ENCODE measurements at places on chromosomes 6 and 20.

GRCh38 chr6:49205526-49205925 lies 257.5 kb downstream of the MMUT start:
- DNase-seq, result no peak

- DNase-seq, result no peak
These were observed 72.1 kb downstream of the MAP3K5 start for GRCh38 chr6:136720045-136720770.

GRCh38 chr20:58054780-58055373 lies 173.6 kb downstream of the ANKRD60 start:
- no peak for DNase-seq

GRCh38 chr6:126788861-126789365 lies 329.6 kb upstream of the RSPO3 start:
- no peak for DNase-seq

DNA sequence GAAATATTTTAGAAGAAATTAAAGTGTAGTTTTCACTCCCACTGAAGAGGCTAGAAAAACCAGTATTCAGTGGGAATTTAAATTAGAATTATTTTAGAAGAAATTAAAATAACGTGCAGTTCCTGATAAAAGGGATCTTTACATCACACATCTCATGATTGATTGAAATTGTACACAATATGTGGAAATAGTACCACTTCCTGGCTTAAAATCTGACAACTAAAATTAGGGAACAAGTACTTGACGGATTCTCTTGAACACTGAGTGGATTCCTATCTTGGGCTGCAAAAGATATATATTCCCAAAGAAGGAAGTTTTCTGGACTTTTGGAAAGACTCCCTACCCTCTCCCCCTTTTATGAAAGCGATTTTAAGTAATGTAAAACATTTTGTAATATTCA lies 14.6 kb upstream of the MTCL3 start:
- no peak for DNase-seq

GRCh38 chr20:3716195-3716834 lies 3.9 kb upstream of the SIGLEC1 start:
- DNase-seq, result no peak

DNA sequence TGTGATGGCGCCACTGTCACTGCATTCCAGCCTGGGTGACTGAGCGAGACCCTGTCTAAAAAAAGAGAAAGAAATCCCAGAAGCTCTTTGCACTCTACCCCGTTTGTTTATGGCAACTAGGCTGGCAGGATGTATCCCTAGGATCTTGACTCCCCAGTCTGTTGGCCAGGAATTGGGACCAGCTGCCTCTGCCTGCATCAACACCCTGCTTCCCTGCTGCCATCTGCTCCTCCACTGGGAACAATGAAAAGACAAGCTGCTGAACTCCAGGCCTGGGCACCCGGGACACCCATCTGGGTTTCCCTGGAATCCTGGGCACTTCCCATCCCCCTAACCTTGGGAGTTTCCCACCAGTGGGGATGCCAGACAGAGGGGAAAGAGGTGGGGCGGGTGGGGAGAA lies 64.9 kb downstream of the CPNE5 start:
- DNase-seq, result no peak

DNA sequence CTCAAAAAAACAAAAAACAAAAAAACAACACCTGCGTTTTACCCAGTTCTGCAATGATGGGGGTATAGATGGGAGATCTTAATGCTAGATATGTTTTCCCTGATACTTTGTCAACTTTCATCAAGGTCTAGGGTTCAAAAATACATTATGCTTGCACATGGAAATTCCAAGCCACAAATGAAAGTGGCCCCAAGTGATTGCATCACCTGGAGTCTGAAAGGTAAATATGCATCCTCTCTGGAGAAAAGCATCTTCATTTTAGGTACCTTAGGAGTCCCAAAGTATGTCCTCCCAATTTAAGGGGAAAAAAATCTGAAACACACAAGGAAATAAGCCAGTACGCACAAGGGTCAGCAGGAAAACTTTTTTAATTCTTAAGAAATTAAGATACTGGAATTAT lies 12.6 kb upstream of the ZC3H12D start:
- DNase-seq, result no peak

GRCh38 chr20:21102603-21103311 lies 3.4 kb downstream of the LINC00237 start:
- DNase-seq, result no peak

GRCh38 chr6:113388996-113389395 lies 468.1 kb upstream of the MARCKS start:
- DNase-seq, result no peak

- DNase-seq, result no peak
These were observed 11.0 kb upstream of the BLOC1S5 start for GRCh38 chr6:8075185-8075584.

GRCh38 chr6:159984268-159984786 lies 15.4 kb downstream of the IGF2R start:
- no peak for DNase-seq

DNA sequence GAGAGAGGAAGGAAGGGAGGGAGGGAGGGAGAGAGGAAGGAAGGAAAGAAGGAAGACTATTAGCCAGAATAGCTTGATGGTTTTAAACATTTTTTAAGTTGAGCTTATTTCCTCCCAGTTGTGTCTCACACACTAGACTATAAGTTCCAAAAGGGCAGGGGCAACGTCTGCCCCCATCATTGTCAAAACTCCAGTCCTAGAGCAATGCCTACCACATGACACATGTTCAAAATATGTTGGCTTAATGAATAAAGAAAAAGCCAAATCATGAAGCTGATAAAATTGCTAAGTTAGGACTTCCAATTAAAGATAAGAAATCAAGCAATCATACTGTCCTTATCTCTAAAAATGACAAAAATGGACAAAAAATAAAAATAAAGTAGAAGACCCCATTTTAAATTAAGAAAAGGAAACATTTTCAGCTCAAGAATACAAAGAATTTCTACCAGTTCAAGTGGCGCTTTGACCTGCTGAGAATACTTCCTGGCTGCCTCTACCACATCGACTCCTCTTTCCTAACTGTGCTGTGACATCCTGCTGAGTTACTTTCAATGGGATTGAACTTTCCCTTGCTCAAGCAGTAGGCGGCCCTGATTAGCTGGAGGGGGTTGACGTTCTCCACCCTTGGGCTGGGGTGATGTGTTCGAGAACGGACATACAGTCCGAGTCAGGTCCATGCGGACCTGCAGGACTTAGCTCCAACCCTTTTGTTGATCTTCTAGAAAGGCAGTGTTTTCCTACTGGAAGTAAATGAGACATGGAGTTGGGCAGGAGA lies 283.9 kb upstream of the FOXQ1 start:
- no peak for DNase-seq

DNA sequence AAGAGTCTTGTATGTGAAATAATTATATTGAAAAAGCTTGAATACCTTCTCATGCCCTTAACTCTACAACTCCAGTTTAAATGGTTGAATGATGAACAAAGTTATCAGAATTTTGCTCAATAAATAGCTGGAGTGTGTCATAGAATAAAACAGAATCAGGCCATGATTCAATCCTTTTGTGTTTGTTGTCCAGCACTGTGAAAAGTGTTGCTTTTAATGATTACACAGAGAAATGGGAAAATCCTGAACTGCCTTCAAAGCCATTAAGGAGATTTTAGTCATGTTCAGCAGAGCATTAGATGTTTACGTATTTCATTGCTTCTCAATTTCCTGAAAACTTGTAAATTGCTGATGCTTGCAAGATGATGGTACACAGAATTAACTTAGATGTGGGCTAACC lies 262.9 kb upstream of the BTBD3 start:
- DNase-seq, result no peak

GRCh38 chr20:59069026-59069425 lies 26.4 kb upstream of the PRELID3B start:
- no peak for DNase-seq

GRCh38 chr6:3341467-3341866 lies 82.7 kb downstream of the PSMG4 start:
- no peak for DNase-seq

- no peak for DNase-seq
These were observed 61.3 kb downstream of the BMP6 start for GRCh38 chr6:7787137-7787608.

- DNase-seq, result no peak
These were observed 80.2 kb downstream of the SYTL3 start for GRCh38 chr6:158729906-158730540.

Data from stimulated activated CD8-positive, alpha-beta memory T cell treated with anti-CD3 and anti-CD28 coated beads, Interleukin-7, amount 100 ng/mL, for 24 hours (primary cell).